ENCODE measurements at places on chromosomes 16 and 17.

- DNase-seq = no peak
Measured at GRCh38 chr16:87326151-87326571, 9.0 kb upstream of the C16orf95 start.

- DNase-seq = no peak
Measured at GRCh38 chr16:82231008-82231787, 61.2 kb upstream of the MPHOSPH6 start.

GRCh38 chr16:83742124-83742899, 65.5 kb upstream of the HSBP1 start:
- DNase-seq = no peak

DNA sequence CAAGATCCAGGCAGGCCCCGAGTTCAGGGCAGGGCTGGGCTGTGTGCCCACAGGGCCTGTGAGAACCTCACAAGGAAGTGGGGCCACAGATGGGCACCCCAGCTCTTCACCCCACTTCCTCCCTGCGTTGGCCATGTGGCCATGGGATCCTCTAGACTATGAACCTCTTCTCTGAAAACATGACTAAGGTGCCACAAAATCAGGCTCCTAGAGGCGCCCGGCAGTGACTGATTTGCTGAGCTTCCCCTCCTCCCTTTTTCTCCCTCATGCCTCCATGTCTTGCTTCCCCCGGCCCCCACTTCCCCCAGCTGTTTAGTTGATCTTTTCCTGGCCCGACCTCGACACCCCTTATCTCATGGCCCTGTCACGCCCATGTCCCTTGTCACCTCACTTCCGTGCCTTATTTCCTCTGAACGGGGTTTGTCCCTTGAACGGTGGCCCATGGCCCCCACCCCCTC, 87.1 kb downstream of the KCNJ12 start:
- DNase-seq = no peak

DNA sequence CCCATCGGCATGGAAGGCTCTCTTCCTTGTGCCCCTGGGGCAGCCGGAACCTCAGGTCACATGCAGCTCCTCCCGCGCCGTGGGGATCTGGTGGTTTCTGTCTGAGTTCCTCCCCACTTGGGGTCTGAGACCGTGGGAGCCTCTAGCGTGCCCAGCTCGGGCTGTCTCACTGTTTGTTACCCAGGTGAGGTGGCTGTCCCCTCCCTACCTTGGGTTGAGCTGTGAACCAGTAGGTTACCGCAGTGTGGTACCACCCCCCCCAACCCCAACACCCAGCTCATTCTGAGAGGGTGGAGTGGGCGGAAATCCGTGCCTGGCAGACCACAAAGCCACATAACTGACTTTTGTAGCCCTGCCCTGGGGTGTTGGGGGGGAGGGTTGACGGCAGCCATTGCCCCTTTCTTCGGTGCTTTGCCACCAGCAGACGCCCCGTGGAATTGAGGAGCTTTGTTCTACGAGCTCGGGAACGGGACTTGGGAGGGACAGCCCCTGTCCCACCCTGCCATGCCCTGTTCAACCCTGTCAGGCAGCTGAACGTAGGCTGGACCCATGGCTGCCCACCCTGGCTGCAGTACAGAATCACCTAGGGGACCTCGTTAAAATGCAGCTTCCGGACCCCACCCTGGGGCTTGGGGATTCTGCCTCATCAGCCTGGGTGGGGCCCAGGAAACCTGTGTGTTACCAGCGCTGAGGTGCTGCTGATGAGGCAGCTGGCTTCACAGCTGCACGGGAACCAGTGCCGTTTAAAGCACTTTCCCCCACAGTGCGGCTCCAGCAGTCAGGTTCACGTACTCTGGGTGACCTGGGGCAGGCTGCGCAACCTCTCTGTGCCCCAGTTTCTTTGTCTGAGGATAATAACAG, 18.5 kb downstream of the RAP1GAP2 start:
- DNase-seq = no peak

Data from cerebellar nuclear complex (tissue), 1 donor.